ENCODE measurements at places on chromosomes 13 and 19.

DNA sequence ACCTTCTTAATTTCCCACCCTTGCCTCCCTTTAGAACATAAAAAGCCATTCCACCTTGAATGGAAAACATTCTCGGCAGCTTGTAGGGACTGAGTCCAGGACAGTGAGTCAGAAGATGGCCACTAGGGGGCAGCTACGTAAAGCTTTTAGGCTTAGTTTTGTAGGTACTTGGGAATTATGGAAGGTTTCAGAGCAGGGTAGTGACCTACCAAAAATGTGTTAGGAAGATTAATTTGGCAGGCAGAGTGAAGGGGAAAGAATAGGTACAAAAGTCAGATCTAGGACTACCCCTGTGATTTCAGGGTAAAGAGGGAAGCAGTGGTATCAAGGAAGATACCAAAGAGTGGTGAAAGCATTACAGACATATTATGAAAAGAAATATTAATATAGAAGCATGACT, 198.4 kb downstream of the NDFIP2 start:
- DNase-seq = peak; percentile 46

DNA sequence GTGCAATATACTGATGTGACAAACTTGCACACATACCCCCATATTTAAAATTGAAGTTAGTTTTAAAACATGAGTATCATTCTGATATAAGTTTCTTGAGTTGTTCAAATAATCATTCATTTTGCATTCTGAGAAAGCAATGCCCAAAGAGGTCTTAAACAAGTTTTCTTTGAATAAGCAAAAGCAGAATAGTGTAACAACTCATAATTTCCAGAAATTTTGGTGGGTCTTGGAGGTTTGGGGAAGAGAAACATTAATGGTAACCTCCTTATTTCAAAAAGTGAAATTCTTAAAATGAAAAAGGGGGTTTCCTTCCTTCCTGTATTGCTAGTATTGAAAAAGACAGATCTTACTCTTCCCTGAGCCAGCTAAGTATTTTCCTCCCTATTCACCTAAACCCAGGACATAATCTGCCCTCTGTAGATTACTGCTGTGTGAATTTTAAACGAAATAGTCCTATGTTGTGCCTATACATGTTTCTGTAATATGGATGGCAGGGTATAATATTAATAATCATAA, 30.4 kb downstream of the SLC25A15 start:
- no peak for DNase-seq

DNA sequence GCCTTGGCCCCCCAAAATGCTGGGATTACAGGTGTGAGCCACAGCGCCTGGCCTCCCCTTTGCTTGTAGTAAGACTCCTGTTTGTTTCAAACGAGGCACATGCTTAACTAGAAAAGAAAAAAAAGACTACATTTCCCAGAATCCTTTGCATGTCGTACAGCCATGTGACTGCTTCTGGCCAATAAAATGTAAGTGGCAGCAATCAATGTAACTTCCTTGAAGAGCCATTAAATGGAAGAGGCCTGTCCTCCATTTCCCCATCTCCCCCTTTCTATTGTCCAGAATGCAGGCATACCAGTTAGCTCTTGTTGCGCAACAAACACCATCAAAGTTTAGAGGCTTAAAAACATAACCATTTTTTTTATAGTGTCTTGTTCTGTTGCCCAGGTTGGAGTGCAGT, 10.4 kb upstream of the GPR32 start:
- DNase-seq = no peak

- no peak for DNase-seq
Measured at GRCh38 chr19:42120276-42120980, 11.8 kb downstream of the POU2F2 start.

DNA sequence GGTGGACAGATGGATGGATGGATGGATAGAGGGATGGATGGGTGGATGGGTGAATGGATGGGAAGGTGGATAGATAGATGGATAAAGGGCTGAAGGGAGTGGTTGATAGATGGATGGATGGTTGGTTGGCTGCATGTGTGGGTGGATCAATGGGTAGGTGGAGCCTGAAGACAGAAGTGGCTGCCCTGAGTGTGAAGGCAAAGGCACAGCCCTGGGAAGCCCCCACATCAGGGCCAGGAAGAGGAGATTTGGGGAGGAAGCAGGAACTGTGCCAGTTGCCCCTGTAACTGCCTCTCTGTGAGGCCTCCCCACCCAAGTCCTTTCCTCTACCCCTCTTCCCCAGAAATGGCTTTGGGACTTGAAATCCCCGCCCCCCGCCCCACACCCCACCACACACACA, 43.4 kb upstream of the NFIC start:
- no peak for DNase-seq

DNA sequence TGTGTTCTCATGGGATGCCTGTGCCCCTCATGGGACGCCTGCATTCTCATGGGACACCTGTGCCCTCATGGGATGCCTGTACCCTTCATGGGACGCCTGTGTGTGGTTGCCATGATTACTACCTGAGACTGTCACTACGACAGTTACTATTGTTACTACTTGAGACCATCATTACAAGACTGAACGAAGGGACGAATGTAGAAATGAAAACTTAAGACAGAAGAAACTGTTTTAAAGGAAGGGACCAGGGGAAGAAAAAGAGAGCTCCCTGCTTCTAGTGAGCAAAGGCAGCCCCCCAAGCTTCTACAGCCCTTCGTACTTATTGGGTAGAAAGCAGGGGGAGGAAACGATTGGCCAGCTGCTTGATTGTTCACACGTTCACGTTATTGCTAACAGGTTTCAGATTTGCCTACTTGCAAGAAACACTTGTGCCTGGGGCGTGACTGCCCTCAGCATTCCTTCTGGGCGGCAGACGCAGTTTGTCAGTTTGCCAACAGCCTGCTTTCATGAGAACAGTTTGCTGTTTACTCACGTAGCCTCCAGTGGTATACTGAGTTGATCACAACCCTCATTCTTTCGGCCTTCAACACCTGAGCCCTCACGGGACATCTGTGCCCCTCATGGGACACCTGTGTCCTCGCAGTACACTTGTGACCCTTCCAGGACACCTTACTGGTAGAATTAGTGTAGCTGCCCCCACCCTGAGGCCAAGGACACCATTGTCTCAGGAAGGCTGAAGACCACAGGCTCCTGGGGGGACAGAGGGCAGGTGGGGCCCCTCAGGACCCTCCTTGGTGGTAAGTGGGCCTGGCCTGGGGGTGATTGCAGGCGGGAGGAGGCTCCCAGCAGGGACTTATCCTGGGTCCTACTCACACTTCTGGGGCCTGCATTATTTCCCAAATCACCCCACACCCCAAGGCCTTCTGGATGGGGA, 2.5 kb upstream of the S1PR4 start:
- no peak for DNase-seq

- DNase-seq = no peak
Measured at GRCh38 chr13:108020027-108020426, 195.3 kb downstream of the LIG4 start.

- DNase-seq = no peak
Measured at GRCh38 chr13:51807041-51807440, 3.1 kb upstream of the DHRS12 start.

- no peak for DNase-seq
Measured at GRCh38 chr13:46050771-46051170, 1.8 kb downstream of the ZC3H13 start.

DNA sequence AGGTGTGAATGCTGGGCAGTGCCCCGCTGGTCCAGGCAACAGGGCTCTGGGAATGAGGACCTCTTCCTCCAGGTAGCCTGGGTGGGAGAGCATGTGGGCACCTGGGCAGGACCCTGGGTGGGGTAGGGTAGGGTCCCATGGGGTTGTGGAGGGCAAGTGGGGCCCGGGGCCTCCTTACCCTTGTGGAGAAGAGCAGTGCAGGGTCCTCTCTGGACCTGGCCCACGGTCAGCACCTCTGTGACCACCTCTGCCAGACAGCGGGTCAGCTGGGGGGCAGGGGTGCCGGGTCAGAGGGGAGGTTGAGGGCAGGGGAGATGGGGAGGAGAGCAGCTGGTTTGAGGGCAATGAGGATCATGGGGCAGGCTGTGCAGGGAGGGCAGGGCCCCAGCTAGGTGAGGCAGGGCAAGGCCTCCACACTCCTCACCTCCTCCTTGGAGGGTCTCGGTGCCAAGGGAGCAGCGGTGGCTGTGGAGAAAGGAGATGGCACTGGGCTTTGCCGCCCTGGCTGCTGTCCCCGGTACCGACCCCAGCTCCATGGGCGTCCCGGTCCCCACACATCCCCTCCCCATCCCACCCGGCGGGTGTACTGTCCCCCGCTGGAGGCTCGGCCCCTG, 491 bp downstream of the CCER2 start:
- no peak for DNase-seq

GRCh38 chr19:12773571-12773970, 1.8 kb downstream of the HOOK2 start:
- DNase-seq = no peak

DNA sequence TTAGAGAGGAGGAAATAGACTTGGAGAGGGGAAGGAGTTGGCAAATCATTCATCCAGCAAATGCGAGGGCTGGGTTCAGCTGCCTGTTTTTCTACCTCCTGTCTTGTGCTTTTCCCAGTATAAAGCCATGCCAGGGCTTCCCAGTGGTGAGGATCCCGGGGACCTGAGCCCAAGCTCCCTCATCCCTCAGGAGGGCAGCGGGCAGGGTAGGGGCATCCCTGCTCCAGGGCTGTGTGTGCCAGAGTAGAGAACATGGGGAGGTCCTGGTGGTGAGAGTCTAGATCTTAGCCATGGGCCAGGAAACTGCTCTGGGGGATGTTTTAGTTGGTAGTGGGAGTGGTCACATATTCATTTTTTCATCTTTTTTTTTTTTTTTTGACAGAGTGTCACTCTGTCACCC, 43.6 kb downstream of the GPR12 start:
- DNase-seq = no peak

GRCh38 chr13:42378383-42378780, 106.4 kb downstream of the AKAP11 start:
- DNase-seq = no peak

GRCh38 chr13:98397221-98397620, 179.7 kb downstream of the STK24 start:
- no peak for DNase-seq

GRCh38 chr13:100543872-100544602, 44.6 kb downstream of the GGACT start:
- no peak for DNase-seq

DNA sequence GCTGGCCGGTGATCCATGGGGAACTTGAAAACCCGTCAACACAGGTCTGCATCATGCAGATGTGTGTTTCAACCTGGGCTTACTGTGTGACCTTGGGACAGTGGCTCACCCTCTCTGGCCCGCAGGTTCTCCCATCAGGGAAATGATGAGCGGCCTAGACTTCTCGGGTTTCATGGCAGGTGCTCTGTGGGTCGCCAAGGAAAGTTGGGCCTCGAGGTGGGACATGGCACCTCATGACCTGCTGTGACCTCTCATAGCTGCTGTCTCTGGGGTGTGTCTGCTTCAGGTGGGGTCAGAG, 50.8 kb upstream of the NFIC start:
- no peak for DNase-seq

DNA sequence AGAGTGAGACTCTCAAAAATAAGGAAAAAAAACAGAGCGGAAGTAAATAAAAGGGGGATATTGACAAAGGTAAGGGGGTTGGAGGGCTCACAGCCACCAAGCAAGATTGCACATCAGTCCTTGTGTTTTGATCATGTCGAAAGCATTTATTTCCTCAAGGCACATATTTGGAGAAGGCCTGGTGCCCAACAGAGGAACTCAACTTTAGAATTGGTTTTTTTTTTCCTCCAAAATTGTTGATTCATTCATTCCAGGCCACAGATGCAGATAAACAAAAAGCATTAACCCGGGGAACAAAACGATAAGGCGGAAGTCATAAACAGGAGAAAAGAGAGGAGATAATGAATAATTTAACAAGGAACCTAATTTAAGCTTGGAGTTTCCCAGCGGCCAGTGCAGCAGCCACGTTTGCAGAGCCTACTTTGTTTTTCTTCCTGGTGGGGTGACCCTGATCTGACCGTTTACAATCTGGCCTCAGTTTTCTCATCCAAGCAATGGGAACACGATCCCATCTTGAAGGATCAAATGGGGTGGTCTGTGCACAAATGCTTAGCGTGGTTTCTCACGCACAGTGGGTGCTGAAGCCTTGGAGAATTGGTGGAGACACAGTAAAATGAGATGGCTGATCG, 2.1 kb upstream of the PTPRS start:
- DNase-seq = no peak

- no peak for DNase-seq
Measured at GRCh38 chr19:1533510-1534150, 9.8 kb downstream of the PLK5 start.

GRCh38 chr19:14031719-14032480, at the start of gene IL27RA:
Gene IL27RA, plus strand, starts transcription at chr19:14031762. Its CDS starts 111 bp downstream, at chr19:14031873.
- DNase-seq = peak; percentile 66

- DNase-seq = no peak
Measured at GRCh38 chr19:13993590-13994300, 12.4 kb downstream of the RFX1 start.

GRCh38 chr13:49093376-49093775, 117.7 kb downstream of the FNDC3A start:
- DNase-seq = no peak

DNA sequence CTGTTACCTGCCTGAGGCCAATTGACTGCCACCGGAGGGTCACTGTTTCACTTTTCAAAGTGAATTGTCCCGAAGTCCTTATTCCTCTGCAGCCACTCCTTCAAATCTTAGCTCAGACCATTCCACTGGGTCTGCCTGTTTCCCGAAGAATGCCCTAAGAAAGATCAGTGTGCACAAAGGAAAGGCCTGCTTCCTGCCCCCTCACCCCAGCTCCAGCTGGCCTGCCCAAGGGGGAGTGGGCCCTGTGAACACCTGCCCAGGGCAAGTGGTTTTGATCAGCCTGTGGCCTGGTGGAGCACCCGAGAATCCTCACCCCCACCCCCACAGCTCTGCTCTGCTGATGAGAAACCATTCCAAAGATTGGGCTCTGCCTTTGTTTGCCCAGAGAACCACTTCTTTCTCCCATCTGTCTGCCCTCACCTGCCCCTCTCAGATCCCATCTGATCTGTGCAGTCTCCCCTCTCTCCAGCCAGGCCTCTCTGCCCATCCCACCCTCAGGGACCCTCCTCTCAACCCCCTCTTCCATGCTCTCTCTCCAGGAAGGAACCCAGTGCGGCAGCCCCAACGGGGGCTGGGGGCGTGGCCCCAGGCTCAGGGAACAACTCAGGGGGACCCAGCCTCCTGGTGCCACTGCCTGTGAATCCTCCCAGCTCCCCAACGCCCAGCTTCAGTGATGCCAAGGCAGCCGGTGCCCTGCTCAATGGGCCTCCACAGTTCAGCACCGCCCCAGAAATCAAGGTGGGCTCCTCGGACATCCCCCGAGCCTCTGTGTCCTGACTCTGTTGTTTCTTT, 10.3 kb downstream of the LENG1 start:
- no peak for DNase-seq

DNA sequence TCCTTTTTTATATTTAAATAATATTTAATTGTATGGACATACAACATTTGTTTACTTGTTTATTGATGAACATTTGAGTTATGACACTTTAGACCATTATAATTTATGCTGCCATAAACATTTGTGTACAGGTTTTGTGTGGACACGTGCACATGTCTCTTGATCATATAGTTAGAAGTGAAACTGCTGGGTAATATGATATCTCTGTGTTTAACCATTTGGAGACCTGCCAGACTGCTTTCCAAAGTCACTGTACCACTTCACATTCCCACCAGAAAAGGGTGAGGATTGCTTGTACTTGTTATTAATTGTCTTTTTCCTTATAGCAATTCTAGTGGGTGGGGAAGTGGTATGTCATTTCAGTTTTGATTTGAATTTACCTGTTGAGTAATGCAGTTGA, 145.6 kb upstream of the KLHL1 start:
- no peak for DNase-seq

- no peak for DNase-seq
Measured at GRCh38 chr19:18650021-18650390, 13.2 kb downstream of the KLHL26 start.

- DNase-seq = no peak
Measured at GRCh38 chr19:5974721-5975387, 3.1 kb downstream of the RANBP3 start.

GRCh38 chr19:11377756-11378155, 3.3 kb downstream of the SWSAP1 start:
- no peak for DNase-seq

Measured in stimulated activated CD4-positive, alpha-beta T cell treated with anti-CD3 and anti-CD28 coated beads, Interleukin-4, amount 100 ng/mL, for 48 hours (primary cell).